ENCODE measurements at places on chromosomes 2 and 18.

- peak; percentile 57 for DNase-seq
These were observed 285.0 kb upstream of the PARD3B start for GRCh38 chr2:204260162-204260877.

- DNase-seq, result peak; percentile 47
These were observed 176.4 kb upstream of the MYT1L start for GRCh38 chr2:2507417-2507997.

DNA sequence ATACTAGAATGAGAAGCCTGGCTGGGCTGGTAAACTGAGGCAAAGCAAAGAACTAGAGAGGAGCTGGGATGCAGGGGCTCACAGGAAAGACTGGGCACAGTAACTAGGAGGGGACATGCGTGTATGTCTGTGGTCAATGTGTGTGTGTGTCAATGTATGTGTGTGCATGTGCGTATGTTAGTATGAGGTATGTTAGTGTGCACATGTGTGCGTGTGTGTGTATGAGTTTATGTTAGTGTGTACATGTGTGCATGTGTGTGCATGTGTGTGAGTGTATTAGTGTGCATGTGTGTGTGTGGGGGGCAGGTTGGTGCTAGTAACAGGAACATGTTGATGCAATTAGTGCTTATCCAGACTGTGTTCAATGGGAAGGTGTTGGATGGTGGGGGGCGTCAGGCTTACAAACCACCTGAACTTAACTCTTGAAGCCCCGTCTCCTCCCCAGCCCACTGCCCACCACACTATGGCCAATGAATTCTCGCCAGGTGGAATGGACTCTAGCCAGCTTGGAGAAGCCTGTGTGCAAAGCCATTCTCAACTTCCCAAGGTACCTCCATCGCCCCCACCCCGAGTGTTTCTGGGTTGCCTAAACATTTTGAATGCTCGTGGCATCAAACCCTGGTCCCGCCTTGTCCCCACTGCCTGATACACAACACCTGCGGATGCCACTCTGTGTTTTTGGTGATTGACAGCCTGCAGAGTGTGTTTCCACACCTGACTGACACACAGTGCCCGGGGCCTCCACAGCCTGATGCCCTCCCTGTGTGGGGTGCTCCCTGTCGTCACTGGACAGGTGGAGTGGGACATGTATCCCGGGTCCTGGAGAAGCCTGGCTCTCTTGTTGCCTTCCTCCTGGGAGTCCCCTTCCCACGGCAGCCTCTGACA, 90.1 kb upstream of the ASB18 start:
- DNase-seq, result no peak

- DNase-seq, result no peak
These were observed 67.5 kb upstream of the DTNB start for GRCh38 chr2:25740810-25741381.

DNA sequence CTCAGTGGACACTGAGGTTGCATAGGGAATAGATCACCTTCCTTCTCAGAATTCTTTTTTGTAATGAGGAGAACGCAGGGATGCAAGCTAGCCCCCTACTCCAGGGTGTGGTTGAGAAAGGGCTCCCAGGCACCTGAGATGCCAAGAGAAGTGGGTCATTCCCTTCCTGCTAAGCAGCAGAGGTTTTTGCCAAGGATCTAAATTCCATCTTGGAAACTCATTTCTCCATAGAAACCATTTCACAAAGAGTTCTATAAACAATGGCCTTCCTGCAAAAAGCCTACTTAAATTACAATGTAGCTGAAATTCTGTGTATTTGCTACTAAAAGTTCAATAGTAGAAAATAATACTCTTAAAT, 3.7 kb upstream of the PPP3R1 start:
- no peak for DNase-seq

- DNase-seq, result no peak
These were observed 119.6 kb downstream of the QPCT start for GRCh38 chr2:37464067-37464466.

- DNase-seq, result no peak
These were observed 31.4 kb downstream of the LGALSL start for GRCh38 chr2:64485331-64485730.

DNA sequence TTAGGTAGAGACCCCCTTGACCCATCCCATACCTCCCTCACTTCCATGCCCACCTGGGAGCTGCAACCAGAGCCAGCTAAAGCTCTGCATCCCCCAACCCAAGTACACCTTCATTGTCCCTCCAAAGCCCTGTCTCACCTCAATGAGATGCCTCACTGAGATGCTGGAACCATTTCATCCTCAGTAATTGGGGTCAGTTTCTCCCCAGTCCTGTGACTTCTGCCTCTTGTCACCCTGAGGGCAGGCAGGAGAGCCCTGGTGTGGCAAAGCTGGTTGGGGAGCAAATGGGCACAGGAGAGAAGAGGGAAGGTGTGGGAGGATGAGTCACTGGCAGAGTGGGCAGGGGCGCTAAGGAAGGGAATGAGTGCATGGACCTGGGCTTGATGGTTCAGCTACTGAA, 27.9 kb upstream of the NT5DC4 start:
- no peak for DNase-seq

GRCh38 chr2:167946441-167946841, 301.0 kb downstream of the STK39 start:
- no peak for DNase-seq

DNA sequence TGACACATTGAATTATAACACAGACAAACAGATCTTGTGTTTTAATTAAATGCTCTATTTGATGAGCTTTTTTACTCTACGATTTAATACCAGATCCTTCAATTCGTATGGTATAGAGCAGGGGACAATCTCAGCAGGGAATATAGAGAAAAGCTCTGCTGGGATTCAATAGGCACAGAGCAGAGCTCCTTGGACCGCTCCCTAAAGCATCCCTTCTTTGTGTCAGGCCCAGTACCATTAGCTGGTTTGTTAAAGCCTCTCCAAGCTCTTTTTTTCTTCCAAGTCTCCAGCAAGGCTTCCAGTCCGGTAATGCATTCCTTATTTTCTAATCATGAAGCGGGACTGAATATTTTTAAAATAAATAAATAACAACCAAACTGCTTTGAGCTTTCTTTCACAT, 466.0 kb downstream of the NR4A2 start:
- DNase-seq, result no peak

DNA sequence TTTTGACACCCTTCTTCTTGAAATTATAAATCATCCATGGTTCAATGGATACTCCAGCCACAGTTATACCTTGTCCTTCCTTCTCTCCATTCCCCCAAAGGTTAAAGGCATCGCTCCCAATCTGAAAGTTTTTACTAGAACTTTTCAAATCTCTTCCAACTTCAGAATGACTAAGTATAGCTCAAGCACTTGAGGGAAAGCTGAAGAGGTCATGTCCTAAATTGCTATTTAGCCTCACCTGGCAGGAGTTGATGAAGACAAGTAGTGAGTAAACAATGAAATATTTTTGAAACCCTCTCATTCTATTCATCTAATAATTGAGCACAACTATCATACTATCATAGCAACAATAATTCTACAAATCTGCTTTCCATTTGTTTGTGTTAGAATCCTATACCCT, 167.8 kb downstream of the HNMT start:
- DNase-seq, result no peak

- no peak for DNase-seq
These were observed 5.9 kb downstream of the LMAN2L start for GRCh38 chr2:96733931-96734330.

DNA sequence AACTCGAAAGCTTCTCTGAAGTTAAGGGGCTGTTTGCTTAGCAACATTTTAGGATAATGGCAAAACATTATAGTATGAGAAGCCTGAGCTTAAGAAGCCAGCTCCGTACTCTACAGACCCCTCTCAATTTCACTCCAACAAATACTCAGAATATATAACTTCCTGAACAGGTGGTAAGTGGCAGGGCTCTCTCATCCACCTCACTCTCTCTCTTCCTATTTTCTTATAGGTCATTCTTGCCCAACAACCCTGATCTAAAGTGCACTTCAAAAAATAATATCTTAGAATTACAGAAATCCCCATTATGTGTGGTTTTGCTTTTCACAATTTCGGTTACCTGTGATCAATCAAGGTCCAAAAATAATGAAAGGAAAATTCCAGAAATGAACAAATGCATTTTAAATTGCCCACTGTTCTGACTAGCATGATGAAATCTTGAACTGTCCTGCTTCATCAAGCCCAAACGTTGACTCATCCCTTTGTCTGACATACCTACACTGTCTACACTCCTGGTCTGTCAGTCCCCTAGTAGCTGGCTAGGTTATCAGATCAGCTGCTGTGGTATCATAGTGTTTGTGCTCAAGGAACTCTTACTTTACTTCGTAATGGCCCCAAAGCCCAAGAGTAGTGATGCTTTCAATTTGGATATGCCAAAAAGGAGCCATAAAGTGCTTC, 122.8 kb upstream of the COL5A2 start:
- no peak for DNase-seq

DNA sequence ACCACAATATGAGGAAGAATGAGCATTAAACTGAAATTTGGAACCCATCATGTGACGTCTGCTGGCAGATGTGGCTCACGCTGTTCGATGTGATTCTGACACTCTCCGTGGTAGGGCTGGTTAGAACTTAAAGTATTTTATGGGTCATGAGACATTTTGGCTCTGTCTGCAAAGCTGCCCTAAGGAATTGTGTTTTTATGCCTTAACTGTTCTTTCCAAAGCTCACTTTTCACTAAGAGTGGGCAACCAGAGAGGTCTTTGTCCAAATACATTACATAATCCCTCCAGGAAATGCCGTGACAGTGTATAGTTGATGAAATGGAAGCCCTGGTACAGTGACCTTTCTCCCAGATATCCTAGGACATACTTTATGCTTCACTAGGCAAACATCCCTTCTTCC, 119.1 kb downstream of the AQP4 start:
- DNase-seq, result no peak

All from RPMI8226 (cell line).